Sciatic nerve (tissue), 2 donors: ENCODE measurements at places on chromosomes 13 and 19. TPM values are rescaled to one million over a fixed set of nuclear protein-coding genes. Genes with fewer than 3 reads are reported as not detected.
A peak's percentile ranks its signal among the peaks of the same experiment; 100 is the strongest.

VWA8 gene
- 21.4 TPM for total RNA-seq

- DNase-seq = no peak
Measured at GRCh38 chr19:11046605-11047354, 42.5 kb upstream of the LDLR start.

IGSF23 gene
- total RNA-seq = not detected

DNA sequence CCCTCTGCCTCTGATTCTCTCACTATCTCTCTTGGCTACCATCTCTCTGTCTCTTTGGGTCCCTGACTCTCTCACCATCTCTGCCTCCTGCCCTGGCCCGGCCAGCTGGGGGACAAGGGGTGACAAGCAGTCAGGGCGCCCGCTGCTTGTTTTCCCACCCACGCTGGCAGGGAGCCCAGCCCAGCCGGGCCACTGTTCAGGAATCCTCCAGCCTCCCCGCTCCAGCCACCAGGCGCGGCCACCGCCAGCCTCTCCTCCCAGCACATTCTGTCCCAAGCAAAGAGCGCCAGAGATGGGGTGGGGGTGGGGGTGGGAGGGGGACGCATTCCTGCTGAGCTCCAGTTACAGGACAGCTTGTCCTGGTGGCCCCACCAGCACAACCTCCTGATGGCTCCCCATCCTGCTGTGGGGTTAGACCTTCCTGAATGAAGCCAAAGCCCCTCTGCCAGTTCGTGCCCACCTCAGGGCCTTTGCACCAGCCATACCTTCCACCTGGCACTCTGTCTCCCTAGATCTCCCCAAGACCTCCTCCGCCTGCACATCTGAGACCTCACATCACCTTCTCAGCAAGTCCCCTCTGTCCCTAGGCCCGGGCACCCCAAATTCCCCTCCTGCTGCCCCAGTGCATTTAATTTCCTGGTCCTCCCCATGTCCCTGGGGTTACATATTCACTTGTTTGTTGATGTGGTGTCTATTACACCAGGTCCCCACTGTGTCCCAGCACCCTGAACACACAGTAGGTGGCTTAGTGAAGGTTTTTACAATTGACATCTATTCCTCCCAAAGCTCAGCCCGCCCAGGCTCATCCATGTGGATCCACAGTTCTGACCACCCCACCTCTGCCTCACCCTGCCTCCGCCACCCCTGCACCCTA lies 12.5 kb downstream of the ARRDC2 start:
- peak; percentile 90 for DNase-seq

DNA sequence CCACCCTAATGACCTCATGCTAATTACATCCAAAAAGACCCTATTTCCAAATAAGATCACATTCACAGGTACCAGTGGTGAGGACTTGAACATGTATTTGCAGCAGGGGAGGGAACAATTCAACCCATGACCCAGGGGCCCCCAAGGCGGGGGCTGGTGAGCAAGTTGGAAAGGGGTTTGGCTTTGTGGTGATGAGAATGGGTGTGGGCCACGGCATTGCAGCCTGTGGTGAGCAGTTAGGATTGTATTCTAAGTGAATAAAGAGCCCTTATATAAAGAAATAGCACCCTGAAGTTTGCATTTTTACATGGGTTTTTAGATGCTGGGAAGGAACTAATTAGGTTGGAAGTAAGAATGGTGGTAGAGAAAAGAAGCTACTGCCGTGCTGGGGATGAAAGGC lies 694.2 kb downstream of the EFNB2 start:
- no peak for DNase-seq

SMAD9 gene
- total RNA-seq = 30.5 TPM

- no peak for DNase-seq
Measured at GRCh38 chr13:46531953-46532352, 21.0 kb upstream of the LRCH1 start.

DNA sequence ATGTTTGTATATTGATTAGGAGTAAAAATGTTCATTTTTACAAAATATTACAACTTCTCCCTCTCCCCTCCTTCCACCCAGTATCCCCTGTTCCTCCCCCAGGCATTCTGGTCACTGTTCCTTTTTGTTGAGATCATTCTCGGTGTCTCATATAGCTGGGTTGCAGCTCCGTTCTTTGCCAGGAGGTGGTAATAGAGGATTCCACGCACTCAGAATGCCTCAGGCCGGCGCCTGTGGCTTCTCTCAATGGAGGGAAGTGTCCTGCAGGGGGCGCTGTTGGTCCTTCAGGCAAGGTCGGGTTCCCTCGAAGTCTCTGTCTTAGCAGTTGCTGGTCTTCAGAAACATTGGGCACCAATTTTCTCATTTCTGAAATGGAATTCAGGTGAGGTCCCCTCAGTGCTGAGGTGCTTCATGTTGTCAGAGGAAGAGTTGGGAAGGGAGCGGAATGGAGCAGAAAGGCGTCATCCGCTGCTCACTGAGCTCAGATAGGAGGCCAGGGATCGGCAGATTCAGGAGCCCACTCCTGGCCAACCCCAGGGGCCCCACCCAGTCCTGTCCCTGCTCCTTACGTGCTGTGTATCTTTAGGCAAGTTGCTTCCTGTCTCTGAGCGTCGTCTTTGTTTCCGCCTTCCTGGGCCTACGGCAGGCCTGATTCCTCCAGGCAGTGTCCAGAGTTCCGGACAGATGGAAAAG lies 10.3 kb upstream of the GARIN5A start:
- no peak for DNase-seq

ZNF177 gene
- 6.2 TPM for total RNA-seq

DNA sequence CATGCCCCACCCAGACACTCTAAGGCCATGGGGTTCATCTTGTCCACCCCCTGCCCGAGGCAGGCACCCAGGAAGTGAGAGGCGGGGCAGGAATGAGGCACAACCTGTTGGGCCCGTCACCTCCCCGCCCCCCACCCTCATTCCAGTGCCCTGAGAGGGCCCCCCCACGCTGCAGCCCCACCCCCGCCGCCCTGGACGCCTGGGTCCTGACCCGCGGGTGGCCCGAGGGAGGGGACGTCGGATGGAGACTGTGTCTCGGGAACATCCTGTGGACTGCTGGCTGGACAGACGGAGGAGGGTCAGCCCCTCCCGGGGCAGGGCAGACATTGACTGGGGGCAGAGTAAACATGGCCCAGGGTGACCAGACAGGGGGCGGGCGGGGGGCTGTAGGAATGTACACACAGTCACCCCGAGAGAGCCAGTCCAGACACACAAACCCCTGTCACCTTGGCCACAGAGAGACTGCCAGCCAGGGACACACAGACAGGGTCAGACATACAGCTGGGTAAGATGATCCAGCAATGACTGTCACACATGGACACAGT lies 7.4 kb upstream of the JUNB start:
- DNase-seq = no peak

FFAR2 gene
- total RNA-seq = 4.5 TPM

KLK8 gene
- 1.8 TPM for total RNA-seq

GRCh38 chr13:103883164-103883563 lies 816.9 kb upstream of the SLC10A2 start:
- peak; percentile 90 for DNase-seq

GRCh38 chr13:110509971-110510786 lies 51.3 kb downstream of the RAB20 start:
- DNase-seq = no peak

DNA sequence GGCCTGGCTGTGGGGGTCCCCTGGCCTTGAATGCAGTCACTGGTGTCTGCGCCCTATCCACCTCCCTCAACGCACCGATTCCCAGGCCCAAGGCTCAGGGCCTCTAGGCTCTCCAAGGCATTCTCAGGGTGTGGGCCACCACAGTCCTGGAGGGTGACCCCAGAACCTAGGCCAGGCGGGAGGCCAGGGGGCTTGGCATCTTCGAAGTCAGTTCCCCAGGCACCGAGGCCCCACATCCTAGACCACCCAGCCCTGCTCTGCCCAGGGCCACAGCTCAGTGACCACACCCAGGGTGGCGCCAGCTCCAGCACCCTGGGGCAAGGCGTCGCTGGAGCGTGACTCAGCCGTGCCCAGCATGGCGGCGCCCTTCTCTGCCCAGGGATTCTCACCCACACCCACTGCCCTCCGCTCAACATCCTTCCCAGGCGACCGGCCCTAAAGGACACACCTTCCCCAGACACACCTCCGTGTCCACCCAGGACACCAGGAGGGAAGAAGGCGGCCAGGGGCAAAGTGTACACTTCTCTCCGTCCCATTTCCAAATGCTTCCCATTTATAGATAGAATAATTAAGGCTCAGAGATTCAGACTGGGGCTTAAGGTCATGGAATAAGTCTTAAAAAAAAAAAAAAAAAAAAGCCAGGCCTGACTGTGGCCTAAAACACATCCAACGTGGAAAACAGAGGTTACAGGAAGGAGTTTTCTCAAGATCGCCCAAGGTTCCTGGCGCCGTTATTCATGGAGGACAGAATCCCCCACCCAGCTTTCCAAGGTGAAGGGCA lies 36.4 kb upstream of the NANOS3 start:
- no peak for DNase-seq

- DNase-seq = peak; percentile 82
Measured at GRCh38 chr19:3343619-3344502, 22.5 kb upstream of the NFIC start.

GRCh38 chr13:113746143-113746525 lies 12.9 kb upstream of the TMEM255B start:
- DNase-seq = no peak

DNA sequence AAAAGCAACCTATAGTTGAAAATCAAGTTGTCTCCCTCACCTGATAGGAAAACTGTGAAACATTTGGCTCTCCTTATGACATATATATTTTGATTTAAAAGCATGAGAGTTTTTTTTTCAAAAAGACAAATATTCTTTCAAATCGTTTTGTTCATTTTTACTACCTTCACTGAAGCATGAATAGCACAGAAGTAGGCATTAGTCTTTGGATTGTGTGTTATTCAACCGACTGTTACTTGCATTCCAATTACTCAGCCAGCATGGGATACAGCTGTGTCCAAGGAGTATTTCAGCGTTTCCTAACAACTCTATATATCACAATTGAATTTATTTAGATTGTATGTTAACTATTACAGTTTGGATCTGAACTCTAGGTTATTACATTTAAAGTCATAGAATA lies 135.2 kb downstream of the PCDH9 start:
- no peak for DNase-seq

- DNase-seq = no peak
Measured at GRCh38 chr13:79212064-79212619, 193.9 kb downstream of the RBM26 start.

DNA sequence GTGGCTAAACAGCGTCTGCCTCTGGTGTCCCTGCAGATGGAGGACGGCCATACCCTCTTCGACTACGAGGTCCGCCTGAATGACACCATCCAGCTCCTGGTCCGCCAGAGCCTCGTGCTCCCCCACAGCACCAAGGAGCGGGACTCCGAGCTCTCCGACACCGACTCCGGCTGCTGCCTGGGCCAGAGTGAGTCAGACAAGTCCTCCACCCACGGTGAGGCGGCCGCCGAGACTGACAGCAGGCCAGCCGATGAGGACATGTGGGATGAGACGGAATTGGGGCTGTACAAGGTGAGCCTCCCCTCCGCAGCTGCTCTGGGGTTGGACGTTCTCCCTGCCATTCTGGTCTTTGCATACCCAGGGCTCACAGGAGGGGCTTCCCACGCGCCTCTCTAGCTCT lies 19.9 kb downstream of the UHRF1 start:
- no peak for DNase-seq

- DNase-seq = no peak
Measured at GRCh38 chr13:96248103-96248502, 158.2 kb downstream of the HS6ST3 start.

GRCh38 chr19:46862974-46863632 lies 2.3 kb downstream of the ARHGAP35 start:
- DNase-seq = peak; percentile 50

DNA sequence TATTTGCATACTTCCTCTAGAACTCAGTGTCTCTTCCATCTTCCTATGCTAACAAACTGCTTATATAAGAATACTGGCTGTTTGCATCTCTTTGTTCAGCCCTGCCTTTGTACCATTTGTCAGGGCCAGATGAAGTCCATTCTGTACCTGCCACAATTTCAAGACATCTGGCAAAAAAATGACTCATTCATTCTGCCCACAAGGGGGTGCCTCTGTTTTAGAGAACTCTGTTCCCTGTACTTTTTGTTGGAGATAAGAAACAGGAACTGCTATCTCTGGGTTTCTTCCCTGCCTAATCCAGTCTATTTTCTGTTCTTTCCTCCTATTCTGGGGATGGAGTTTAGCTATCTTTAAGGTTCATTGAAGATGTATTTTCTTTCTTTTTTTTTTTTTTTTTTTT lies 23.0 kb downstream of the ZNF568 start:
- DNase-seq = no peak

DNA sequence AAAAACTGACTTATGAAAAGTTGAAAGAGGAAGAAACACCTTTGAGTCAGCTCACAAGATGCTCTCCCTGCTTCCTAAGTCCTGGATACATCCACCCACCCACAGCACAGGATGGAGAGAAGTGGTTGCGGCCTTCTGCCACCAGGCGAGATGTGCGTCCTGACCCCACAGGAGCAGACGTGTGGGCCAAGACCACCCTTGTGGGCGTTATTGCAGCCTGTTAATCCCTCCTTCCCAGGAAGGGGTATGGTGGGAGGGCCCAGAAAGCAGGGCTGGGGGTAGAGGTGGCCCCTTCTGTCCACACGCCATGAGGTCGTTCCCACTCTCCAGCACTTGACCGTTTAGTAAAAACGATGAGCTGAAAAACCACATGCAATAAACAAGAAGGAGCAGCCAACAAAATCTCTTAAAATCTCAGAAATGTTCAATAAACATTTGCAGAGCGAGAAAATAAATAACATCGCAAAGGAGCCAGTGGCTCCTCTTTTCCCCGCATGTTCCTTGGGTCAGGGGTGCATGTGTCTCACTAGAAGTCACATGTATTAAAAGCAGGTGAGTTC lies 2.4 kb upstream of the AKAP8L start:
- no peak for DNase-seq

DNA sequence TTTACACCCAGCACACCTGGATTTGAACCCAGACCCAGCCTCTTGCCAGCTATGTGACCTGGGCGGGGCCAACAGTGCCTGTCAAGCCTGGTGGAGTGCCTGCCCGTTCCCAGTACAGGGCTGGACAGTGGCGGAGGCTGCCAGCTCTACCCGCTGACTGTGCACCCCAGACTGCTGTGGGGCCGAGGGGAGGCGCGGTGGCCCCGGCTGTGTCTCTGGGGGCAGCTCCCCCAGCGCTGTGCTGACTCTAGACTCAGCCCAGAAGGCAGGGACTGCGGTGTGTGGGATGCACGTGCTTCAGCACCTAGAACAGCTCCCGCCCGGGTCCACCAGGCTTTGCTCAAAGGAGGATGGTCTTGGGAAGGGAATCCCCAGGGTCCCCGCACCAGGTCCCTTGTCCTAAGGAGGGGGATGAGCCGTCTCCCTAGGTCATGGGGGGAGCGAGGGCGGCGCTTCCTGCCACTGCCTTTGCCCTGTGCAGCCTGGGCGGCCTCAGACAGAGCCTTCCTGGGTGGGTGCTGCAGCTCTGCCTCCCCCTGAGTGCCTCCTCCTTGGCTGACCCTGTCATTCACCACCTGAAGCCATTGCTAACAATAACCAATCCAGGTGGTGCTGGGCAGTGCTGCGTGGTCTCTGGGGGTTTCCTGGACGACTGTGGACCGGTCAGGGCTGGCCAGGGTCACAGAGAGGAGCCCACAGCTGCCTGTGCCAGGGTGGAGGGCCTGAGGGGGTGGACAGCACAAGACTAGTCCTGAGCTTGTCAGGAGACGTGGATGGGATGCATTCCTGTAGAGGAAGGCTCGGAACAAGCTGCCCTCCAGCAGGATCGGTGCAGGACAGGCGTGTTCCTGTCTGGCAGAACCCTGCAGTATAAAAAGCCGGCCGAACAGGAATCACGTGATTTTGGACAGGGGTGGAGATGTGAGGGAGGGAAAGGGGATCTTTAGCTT lies 18.6 kb downstream of the TMEM255B start:
- peak; percentile 48 for DNase-seq

GRCh38 chr13:110268061-110268460 lies 38.9 kb downstream of the COL4A1 start:
- DNase-seq = no peak
